ENCODE measurements at places on chromosomes 4 and X. TPM values are rescaled to one million over a fixed set of nuclear protein-coding genes. Genes with fewer than 3 reads are reported as not detected.

The GEMIN8 gene
- total RNA-seq: 16.5 TPM

The NDNF gene
- total RNA-seq: 0.73 TPM

The RAI2 gene
- total RNA-seq: 1.4 TPM

The AFF2 gene
- total RNA-seq: 5.9 TPM

The GPC4 gene
- total RNA-seq: 183 TPM

The GYG2 gene
- total RNA-seq: 63.8 TPM

The FGFBP1 gene
- not detected for total RNA-seq

The ASB9 gene
- total RNA-seq: 0.42 TPM

The ATP6AP1 gene
- total RNA-seq: 52.1 TPM

The PABPC4L gene
- 4.6 TPM for total RNA-seq

The TENM3 gene
- total RNA-seq: 132 TPM

The GRID2 gene
- total RNA-seq: 65.4 TPM

All from GM23338 (cell line).